Subcutaneous preadipocyte (primary cell): ENCODE measurements at places on chromosomes 4 and X. TPM values are rescaled to one million over a fixed set of nuclear protein-coding genes. Genes with fewer than 3 reads are reported as not detected.

Gene CD38
- total RNA-seq, result under 0.01 TPM in 1 of 2 replicates, not detected in the other

Gene CSAG2
- total RNA-seq, result not detected in 2 replicates

Gene ASB12
- total RNA-seq, result not detected in 2 replicates

Gene SSX3
- total RNA-seq, result not detected in 2 replicates

Gene ASB9
- total RNA-seq, result 2.2 and 2.6 TPM in 2 replicates

Gene HSFX4
- total RNA-seq, result not detected in 2 replicates

Gene DIPK2B
- total RNA-seq, result not detected in 2 replicates

Gene NRK
- 0.20 and 0.37 TPM in 2 replicates for total RNA-seq

Gene ANKRD37
- 3.3 and 3.9 TPM in 2 replicates for total RNA-seq

Gene TCEAL9
- total RNA-seq, result 60.3 and 67.8 TPM in 2 replicates

Gene C4orf50
- total RNA-seq, result not detected in 2 replicates

Gene SMIM43
- under 0.01 and 0.20 TPM in 2 replicates for total RNA-seq

Gene CT45A3
- total RNA-seq, result not detected in 2 replicates

Gene KDM6A
- total RNA-seq, result 22.8 and 25.8 TPM in 2 replicates

Gene FAM184B
- total RNA-seq, result under 0.01 TPM in 1 of 2 replicates, not detected in the other

Gene TLR7
- not detected in 2 replicates for total RNA-seq

Gene DCHS2
- not detected in 2 replicates for total RNA-seq

Gene LYAR
- total RNA-seq, result 11.0 and 15.6 TPM in 2 replicates

Gene CXCL6
- 0.59 and 6.2 TPM in 2 replicates for total RNA-seq

Gene CUL4B
- total RNA-seq, result 53.6 and 80.2 TPM in 2 replicates

Gene TRIM2
- 27.2 and 56.5 TPM in 2 replicates for total RNA-seq

Gene UGT8
- total RNA-seq, result under 0.01 TPM in 1 of 2 replicates, not detected in the other

Gene MTMR1
- 12.9 and 18.0 TPM in 2 replicates for total RNA-seq
